NCI-H510A treated with DMSO at 0.1 percent for 48 hours (cell line): ENCODE measurements at places on chromosomes 5 and 9.
A peak's percentile ranks its signal among the peaks of the same experiment; 100 is the strongest.

- DNase-seq = no peak
These were observed 167.9 kb upstream of the ACTBL2 start for GRCh38 chr5:57650360-57651069.

GRCh38 chr9:5893591-5894236, 3.0 kb downstream of the MLANA start:
- DNase-seq = no peak

DNA sequence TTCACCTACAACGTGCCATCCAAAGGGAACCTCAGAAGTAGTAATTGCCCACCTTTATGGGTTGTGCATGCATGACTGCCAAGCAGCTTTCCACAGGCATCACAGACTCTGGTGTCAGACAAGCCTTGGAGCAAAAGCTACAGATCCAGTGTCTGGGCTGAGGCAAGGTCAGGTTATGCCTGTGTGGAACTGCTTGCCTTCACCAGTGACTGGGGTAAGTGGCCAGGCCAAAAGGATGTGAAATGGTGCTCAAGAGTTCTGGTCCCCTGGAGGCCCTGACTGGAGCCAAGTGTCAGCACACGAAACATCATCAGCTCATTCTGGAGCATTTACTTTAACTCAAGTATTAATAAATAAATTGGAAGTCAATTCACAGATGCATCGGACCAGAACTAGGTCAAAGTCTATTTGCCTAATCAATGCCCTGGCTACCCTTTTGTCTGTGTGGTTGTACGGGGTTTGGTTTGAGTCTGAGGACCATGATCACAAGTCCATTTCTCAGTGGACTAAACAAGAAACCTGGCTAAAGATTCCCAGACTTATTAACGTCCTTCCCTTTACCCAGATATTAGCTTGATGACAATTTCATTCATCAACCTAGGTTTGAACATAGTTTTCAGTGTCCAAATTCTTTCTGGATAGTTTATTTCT, 41.5 kb upstream of the ZBED3 start:
- no peak for DNase-seq

- peak; percentile 13 for DNase-seq
These were observed 1.4 kb downstream of the OTULIN start for GRCh38 chr5:14665949-14666348.

DNA sequence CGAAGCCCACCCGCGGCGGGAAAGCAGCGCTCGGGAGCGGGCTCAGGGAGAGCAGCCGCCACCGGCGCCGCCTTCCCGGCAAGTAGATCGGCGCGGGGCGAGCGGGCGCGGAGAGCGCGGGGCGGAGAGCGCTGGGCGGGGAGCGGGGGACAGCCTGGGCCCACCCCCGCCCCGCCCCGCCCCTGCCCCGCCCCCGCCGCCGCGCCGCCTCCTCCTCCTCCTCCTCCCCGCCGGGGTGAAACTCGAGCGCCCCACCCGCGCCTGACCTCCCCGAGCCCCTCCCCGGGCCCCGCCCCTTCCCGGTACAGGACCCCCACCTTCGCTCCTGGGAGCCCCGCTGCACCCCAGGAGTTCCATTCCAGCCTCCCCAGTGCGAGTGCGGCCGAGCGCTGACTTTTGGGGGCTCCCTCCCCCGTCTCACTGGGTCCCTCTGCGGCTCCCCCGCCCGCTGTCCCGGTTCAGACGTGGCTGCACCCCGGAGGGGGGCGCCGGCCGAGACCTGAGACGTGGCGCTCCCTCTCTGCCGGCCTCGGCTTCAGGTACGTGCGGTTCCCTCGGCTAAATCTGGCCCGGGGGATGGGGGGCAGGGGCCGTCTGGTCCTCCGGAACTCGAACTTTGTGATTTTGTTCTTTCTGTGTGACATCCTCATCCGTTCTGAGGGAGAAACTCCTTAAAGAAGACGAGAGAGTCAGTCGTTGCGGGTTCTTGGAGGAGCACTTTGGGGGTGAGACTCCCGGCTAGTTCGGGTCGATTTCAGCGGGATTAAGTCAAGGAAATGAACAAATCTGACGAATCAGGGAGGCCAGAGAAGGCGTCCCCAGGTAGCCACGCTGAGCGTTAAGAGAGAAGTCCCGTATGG, at the start of gene SEMA5A:
SEMA5A (minus strand) TSS at position 84 of the 860 bp plus-strand sequence. CDS start 166,129 bp downstream, outside the sequence.
- DNase-seq = peak; percentile 40

DNA sequence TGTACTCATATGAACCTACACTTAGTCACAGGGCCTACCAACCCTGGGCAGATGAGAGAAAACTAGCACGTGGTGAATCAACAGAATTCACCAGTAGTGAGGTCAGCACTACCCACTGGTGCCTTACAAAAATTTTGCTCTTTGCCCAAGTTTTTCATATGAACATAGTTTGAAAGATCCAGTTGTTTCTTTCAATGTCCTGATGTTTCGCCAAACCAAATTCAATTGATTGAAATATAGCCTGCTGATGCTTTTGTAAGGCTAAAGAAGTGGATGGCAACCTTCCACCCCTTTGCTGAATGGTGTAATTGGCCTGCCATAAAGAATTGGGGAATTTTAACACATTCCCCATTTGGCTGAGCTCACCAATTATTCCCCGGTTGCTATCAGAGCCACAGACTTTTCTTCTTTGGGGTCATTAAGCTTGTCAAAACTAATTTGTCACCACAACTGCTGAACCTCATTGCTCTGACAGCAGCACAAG, 339.2 kb downstream of the GLIS3 start:
- DNase-seq = no peak

GRCh38 chr9:89845862-89846261, 241.1 kb downstream of the GADD45G start:
- no peak for DNase-seq

- DNase-seq = no peak
These were observed 388.8 kb downstream of the CDK5RAP2 start for GRCh38 chr9:120191141-120191540.

GRCh38 chr9:82363682-82364081, 375.1 kb downstream of the SPATA31D1 start:
- no peak for DNase-seq

DNA sequence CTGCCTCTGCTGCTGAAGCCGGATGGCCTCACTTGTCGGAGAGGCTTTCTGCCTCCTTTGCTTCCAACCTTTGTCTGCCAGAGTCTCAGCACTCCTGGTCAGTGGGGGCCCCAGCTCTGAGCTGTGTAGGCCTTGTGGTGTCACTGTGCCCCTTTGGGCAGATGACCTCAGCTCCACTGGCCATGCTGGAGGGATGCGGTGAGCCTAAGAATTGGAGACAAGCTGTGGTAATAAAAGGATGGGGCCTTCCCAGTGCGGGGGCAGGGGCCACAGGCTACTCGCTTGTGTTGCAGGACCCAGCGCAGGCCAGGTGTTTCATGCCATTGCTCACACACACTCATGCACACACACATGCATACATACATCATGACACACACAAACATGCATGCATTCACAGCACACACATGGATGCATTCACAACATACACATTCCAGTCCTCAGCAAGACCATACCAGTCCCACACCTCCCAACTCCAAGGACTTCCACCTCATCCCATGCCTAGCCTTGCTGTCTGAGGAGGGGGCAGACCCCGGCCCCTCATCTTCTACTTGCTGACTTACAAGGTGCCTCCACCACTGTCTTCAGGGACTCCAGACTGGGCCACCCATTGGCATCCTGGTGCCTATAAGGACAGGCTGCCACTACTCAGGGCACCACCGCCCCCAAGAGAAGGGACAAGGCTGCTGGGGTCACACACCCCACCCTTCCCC, 237.7 kb downstream of the SYK start:
- DNase-seq = no peak

- DNase-seq = no peak
These were observed 85.3 kb downstream of the SLC38A9 start for GRCh38 chr5:55626790-55627189.

DNA sequence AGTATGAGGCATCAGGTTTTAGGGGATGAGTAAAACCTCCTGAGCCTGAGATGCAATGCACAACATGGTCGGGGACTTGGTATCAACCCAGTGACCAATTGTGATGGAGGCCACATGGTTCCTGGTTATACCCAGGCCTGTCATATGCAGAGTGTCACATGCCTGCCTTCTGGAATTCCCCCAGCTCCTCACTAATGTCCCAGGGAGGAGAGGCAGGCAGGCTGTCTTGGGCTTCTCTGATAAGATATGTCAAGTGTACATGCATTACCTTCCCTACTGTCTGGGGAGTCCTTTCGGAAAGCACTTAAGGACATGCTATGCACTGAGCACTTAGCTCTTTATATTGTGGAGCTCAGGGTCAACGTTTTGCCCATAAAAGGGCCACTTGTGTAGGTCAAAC, 14.2 kb upstream of the PALM2AKAP2 start:
- no peak for DNase-seq

GRCh38 chr5:1878050-1878849, 4.5 kb downstream of the IRX4 start:
- no peak for DNase-seq

DNA sequence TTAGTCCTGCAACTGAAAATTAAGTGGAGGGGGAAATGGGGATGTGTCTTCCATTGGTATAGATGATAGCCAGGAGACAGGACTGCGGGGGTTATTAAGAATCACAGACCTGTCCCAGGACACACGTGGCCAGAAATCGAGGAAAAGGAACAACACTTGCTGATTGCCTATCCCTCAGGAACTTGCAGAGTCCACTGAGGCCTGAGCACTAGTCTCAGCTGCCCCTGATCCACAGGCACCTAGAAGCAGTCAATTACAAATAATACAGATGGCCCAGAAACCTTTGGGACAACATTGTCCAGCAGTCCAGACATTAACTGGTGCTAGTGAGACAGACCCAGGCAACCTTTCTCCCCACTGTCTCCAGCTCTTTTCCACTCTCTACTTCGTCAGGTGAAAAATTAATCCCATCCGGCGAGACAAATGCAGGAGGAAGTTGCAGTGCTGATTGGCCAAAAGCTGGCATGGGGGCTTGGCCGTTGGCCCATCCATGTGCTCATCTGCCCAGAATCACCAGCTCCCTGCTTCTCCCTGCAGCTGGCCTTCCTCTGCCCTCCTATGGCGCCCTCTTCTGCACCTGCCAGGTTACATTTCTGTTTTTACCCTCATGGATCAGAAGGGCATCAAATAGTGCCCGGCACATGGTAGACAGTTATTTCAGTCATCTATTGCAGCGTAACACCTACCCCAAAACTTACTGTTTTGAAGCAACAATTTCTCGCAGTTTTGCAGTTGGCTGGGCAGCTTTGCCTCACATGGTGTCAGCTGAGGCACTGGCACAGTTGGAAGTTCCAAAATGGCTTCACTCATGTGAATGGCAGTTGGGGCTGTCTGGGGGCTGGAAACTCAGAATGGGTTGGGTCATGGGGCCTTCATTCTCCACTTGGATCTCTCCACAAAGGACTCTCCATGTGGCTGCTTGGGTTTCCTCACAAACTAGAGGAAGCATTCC, 3.6 kb upstream of the B4GALT1 start:
- peak; percentile 22 for DNase-seq

- DNase-seq = peak; percentile 19
These were observed 98.6 kb downstream of the YTHDC2 start for GRCh38 chr5:113612060-113612496.

DNA sequence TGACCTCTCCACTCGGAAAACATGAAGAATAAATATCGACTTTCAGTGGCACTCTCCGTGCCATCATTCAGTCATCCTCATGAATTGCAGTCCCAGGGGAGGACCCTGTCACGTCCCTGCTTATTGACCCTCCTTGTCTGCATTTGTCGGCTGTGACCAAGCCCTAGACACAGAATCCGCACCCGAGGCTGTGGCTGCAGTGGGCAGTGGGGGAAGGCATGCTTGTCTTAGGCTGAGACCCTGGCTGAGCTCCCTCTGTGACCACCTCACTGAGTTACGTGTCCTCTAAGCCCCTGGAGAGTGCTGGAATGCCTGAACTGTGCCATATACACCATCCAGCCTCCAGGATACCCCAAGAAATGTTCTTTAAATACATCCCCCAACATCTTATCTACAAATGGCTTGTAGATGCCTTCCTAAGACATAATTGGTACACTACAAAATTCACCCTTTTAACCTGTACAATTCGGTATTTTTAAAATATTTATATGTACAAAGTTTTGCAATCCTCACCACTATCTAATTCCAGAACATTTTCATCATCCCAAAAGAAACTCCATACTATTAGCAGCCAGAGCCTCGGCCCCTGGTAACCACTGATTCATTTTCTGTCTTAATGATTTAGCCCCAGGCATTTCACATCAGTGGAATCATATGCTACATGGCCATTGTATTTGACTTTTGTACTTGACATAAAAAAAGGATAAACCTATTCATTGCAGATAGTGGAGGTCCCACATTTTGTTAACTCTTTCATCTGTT, 80.8 kb upstream of the ICE1 start:
- DNase-seq = no peak

DNA sequence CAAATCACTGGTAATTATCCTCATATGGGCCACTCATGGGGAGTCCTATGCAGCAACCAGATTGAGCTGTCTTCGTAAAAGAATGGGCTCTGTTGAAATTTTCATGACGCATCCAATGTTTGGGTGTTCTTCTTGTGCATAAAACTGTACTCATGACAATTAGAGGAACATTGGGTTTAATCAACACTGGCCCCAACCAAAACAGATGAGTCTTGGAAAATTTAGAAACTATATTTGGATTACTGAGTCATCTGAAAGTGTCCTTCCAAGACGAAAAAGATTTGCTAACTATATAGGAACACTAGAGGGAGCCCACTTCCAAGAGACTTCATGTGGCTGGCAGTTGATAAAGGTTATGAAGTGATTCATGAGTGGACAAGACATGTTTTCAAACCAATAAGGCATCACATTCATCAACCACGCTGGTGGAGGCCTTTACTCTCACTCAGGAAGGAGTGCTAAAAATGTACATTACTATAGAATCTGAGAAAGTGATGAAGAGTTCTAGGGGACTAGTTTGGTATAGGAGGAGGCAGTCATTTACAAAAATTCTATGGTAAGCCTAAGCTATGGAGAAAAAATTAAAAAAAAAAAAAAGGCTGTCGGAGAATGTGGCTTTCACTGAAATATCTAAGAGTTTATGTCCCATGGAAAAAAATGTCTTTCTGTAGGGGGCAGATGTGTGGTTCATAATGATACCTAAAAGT, 313.5 kb downstream of the PRDM9 start:
- peak; percentile 38 for DNase-seq

GRCh38 chr5:68115584-68115983, 100.0 kb upstream of the PIK3R1 start:
- DNase-seq = no peak

GRCh38 chr9:87503927-87504326, 6.3 kb downstream of the DAPK1 start:
- no peak for DNase-seq

DNA sequence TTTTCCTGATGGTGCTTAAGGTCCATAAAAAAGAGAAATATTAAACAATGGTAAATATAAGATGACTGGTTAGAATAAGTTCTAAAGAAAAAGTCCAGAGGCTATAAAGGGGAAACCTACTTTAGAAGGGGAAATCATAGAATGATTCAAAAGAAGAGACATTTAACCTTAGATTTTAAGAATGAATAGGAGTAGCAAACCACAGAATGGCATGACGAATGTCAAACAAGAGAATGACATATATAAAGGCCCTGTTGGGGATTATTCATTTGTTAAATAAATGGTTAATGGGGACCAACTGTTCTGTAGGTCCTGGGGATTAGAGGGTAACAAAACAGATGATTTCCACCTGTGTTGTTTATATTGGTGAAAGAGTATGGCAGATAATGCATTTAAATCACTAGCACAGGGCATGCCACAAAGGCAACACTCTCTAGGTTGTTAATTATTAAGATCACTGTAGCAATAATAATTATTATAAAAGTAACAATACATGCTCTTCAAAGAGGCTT, 495.2 kb upstream of the GRIA1 start:
- DNase-seq = no peak
